Immature natural killer cell (primary cell): ENCODE measurements at places on chromosomes 7 and 10.

GRCh38 chr7:24825931-24826661, 68.8 kb upstream of the GSDME start:
- no peak for DNase-seq

- no peak for DNase-seq
Measured at GRCh38 chr7:140595468-140596092, 45.0 kb downstream of the DENND2A start.

DNA sequence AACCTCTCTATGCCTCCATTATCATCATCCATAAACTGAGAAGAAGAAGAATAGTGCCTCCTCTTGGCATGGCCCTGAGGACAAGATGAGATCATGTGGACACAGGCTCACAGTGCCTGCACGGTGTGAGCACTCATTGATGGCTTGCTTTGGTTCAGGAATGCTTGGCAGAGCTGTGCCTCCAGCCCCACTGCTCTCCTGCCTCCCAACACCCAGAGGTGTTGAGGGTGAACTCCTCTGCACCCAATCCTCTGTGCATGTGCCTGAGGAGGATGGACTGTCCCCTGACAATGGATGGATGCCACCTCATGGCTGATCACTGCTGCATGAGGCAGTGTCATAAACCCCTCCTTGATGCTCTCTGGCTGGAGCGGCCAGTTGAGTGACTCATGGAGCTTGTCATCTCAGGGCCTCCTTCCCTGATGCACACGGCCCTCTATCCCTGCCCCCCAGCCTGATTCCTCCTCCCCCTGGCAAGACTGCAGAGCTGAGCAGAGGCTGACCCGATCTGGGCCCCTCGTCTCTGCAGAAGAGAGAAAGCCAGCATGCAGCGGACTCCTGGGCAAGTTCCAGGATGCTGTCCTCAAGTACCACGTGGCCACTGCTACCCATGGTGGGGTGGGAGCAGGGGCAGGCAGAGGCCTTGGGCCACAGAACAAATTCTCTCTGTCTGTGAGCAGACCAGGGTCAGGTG, 136.3 kb downstream of the KCNMA1 start:
- no peak for DNase-seq

DNA sequence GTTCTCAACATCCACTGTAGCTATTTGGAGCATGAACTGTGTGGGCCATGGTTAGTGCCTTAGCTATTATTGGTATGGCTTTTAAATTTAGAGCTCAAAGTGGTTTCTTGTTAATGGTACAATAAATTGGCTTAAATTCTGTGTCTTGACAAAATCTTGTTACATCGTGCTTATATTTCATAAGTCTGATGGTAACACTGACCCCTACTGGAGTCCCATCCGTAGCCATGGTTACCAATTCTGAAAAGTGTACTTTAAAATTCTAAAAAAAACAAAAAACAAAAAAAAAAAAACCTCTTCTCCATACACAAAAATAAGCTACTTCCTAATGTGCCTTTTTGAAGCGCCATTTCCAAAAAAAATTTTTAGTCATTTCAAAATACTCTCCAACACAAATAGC, 6.4 kb upstream of the RPP30 start:
- no peak for DNase-seq

GRCh38 chr10:35471435-35471834, 133.7 kb upstream of the GJD4 start:
- DNase-seq, result no peak

GRCh38 chr7:64793106-64793755, 997 bp upstream of the ZNF138 start:
- no peak for DNase-seq

- no peak for DNase-seq
Measured at GRCh38 chr7:137003086-137003485, 134.6 kb downstream of the CHRM2 start.

DNA sequence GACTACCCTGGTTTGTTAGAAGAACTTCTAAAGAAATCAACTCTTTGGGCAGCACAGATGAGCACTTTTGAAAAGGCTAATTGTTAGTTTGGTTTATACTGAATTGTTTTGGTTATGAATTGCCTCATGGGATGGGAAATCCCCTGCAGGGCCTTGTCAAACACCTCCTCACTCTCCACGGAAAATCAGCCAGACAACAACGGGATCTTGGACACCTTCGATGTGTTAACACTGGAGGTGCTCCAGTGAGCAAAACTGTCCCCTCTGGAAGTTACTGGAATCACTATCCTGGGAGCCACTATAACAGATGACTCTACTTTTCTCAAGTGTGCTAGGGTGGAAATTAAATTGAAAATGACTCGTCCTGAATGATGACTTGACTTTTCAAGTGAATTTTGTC, 38.7 kb downstream of the CDK6 start:
- DNase-seq, result no peak

GRCh38 chr7:77457779-77458178, 41.6 kb upstream of the GSAP start:
- no peak for DNase-seq

DNA sequence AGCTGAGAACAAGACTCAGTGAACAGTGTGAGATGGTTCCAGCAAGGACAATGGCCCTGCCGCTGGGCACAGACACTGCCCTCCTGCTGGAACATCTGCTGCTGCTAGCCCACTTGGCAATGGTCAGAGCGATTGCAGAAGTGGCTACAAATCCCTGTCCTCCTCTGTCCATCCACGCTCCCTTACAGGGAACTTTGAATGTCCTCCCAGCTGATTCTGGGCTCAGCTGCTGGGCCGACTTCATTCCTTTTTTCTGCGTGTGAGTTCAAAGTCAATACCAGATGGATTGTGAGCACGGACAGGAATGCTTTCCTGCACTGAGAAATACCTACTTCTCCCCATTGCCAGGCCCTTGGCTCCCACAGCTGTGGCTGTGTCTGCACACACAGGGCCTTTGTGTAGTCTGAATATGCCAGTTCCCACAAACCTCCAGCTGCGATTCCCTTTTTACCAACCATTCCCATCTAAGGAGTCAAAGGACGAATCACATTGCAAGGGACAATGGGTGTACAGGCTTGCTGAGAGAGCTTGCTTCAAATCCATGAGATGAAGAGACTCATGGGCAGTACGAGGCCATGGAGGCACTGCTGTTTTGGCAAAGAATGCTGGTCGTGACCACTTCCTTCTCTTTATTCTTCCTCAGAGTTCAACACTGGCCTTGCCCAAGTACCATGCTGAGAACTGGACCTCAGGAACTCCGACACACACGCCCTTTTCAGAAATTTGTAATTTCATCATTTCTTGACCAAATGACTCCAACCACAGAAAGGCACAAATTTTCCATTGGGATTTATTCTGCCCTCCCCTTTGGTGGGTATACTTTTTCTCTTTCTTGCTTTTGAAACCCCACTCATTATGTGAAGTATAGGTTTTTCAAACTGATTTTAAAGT, 44.2 kb downstream of the BPGM start:
- no peak for DNase-seq

DNA sequence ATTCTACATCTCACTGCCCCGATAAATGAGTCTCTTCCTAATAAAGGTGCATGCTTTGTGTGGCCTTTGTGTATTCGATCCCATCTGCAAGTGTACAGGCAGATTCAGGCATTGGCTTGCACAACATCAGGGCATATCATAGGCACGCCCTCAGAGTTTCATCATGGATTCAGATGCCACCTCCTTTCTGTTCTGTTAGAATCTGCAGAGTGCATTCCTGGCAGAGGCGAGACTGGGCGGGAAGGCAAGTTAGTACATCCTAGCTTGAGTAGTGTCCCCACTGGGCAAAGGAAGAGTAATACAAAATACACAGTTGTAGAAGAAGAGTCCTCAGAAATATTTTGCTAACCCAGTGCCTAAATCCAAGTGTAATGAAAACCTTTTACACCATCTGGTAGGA, 346.5 kb upstream of the GALNT17 start:
- no peak for DNase-seq

DNA sequence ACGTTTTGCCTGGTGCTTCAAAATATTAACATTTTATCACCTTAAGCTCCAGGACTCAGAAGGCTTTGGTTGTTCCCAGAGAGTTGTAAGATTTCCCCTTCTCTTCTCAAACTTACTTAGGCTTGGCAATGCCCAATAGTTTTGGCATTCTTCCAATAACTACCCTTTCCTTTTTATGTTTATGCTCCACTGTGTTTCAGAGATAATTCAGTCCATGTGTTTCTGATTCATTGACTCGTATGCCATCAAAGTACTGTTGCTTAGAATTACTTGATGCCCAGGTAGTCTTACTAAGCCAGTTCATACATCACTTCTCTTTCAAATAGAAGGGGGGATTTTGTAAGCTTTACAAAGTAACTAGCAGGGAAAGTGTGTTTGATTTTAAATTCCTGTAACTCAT, 66.6 kb downstream of the AGMO start:
- DNase-seq, result no peak

DNA sequence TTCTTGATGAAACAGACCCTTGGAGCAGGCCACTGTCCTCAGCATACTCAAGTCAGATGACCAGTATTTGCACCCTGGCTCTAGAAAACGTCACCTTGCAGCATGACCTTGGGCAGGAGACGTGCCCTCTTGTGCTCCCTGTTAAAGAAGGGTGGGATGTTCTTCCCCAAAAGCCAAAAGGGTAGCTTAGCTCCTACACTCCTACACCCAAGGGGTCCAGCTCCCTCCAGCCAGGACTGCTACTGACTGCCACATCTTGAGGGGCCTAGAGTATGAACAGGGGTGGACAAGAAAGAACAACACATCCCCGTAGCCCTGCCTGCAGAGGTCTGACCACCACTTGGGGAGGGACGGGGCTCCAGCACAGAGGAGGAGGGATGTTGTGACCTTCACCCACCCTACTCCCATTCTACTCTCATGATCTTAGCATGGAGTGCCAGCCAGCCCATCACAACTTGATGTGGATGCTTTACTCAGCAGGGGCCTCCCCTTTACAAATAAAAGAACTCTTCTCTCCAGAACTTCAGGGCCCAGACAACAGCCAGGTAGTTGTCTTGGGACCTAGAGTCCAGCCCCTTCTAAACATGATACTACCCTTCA, 165.3 kb upstream of the ZMIZ1 start:
- DNase-seq, result no peak

- DNase-seq, result no peak
Measured at GRCh38 chr7:98233219-98234070, 18.6 kb downstream of the TECPR1 start.

GRCh38 chr10:21071001-21071673, 174.0 kb upstream of the NEBL start:
- DNase-seq, result no peak

GRCh38 chr7:129824291-129825208, 128.2 kb downstream of the UBE2H start:
- DNase-seq, result peak; percentile 32

- DNase-seq, result no peak
Measured at GRCh38 chr10:104274762-104275721, 6.1 kb downstream of the GSTO2 start.

- DNase-seq, result no peak
Measured at GRCh38 chr7:154684666-154685563, 318.0 kb downstream of the PAXIP1 start.

GRCh38 chr7:144786079-144786478, 49.8 kb downstream of the TPK1 start:
- no peak for DNase-seq

DNA sequence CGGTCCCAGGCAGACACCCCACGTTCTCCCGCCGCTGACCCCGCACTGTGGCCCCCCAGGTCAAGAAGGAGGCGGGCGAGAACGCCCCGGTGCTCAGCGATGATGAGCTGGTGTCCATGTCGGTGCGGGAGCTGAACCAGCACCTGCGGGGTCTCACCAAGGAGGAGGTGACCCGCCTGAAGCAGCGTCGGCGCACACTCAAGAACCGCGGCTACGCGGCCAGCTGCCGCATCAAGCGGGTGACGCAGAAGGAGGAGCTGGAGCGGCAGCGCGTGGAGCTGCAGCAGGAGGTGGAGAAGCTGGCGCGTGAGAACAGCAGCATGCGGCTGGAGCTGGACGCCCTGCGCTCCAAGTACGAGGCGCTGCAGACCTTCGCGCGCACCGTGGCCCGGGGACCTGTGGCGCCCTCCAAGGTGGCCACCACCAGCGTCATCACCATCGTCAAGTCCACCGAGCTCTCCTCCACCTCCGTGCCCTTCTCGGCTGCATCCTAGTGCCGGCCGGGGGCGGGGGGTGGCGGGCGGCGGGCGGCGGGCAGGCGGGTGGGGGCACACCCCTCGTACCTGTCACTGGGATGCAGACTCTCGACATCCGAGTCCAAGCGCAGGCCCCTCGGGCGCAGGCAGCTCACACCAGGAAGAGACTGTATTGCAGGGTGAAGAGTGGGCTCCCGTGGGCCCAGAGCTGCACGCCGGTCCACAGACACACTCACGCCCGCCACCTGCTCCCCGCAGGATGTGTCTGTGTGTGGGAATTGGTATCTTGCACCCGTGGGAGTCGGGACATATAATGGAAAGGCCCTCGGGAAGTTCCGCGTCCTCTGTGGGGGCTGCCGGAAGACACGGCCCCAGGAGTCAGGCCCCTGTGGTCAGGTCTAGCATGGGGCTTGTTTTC, 9.6 kb downstream of the MAFK start:
- no peak for DNase-seq

- DNase-seq, result no peak
Measured at GRCh38 chr10:66321723-66322665, 603.8 kb upstream of the LRRTM3 start.

GRCh38 chr10:83990126-83990525, 149.2 kb upstream of the GHITM start:
- no peak for DNase-seq

GRCh38 chr10:72087392-72087968, 871 bp downstream of the SPOCK2 start:
- DNase-seq, result no peak

DNA sequence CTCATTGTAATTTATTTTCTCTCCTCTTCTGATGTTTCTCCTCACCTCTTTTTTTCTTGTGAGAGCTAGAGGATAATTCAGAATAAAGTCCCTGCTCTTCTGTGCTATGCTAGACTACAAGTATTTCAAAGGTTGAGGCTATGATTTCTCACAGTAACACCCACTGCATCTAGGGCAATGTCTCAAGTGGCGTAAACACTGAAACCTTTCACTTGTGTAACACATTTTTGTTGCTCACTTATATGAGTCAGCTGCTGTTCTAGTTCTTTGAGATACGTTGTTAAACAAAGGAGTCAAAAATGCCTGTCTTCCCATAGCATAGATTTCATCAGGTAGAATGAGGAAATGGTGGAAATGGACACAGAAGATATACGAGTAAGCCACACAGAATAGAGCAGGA, 305.1 kb upstream of the PITRM1 start:
- DNase-seq, result no peak
